Right cardiac atrium (tissue), 5 donors: ENCODE measurements at places on chromosomes 1 and 21.

- no peak for DNase-seq
Measured at GRCh38 chr1:40662864-40663263, 2.6 kb downstream of the RIMS3 start.

- DNase-seq, result no peak
Measured at GRCh38 chr1:231748760-231749415, 122.3 kb downstream of the DISC1 start.

GRCh38 chr1:67715819-67716218 lies 30.8 kb downstream of the GADD45A start:
- no peak for DNase-seq

- DNase-seq, result no peak
Measured at GRCh38 chr1:16387201-16388188, 20.5 kb downstream of the SZRD1 start.

GRCh38 chr1:113217447-113218208 lies 144.6 kb downstream of the LRIG2 start:
- DNase-seq, result no peak

DNA sequence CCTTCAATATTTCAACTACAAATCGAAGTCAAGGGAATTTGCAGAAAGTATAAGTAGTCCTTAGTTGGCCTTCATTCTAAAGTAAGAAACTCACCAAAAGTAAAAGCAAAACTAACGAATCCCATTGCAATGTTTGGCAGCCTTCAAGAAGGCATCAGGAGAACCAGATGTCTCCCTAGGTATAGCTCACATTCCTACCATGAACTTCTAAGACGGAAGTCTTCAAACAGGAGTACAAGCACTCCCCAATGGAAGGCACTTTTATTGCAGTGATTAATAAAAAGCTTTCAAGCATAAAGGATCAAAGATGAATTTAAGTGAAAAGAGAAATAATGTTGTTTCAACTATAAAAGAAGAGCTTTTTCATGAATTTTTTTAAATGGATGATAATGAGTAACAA lies 236.0 kb upstream of the NR5A2 start:
- DNase-seq, result no peak

DNA sequence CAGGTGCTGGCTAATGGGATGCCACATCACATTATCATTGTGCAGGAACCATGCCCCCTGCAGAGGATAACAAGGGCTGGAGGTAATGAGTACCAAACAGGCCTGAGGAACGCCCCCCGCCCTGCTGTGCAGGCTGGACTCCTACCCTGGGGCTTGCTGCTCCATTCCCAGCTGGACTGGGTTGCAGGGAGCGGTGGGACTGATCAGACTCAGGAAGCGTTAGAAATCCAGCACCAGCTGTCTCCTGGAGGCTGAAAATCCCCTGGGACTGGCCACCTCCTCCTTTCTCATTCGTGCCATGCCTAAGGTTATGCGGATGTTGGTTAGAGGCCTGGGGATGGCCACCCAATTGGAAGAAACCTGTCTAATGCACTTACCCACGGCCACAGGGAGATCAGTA lies 36.9 kb upstream of the POU3F1 start:
- no peak for DNase-seq
